ENCODE measurements at places on chromosomes 7 and 10.

GRCh38 chr7:47709451-47709850, 127.5 kb upstream of the TNS3 start:
- no peak for DNase-seq

DNA sequence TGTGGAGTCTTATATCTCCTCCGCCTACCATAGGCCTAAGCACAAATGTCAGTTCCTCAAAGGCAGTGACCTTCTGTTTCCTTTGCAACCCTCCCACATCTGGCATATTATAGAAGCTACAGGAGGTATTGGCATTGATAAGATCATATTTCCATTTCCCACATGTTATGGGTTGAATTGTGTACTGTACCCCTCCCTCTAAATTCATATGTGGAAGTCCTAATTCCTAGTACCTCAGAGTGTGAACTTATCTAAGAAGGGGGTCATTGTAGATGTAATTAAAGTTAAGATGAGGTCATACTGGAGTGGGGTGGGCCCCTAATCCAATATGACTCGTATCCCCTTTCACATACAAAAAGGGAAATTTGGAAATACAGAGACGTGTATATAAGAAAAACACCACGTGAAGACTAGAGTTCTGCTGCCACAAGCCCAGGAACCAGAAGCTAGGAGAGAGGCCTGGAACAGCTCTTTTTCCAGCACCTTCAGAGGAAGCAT, 6.1 kb upstream of the LAMB4 start:
- DNase-seq: no peak

DNA sequence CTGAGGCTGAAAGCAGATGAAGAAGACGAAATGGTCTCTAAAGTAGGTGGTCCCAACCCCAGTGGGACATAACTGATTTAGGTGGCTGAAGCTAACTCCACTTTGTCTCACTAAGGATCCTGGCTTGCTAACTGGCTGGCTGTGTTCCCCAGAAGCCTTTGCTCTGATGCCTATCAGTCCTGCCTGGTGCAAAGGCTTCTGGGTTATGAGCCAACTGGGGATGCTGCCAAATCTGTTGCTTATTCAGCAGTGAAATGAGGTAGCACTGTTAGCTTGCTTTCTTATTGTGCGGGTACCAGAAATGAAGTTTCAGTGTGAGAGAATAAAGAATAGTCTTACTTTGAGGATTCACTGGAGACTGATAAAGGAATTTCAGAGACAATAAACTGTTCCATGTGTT, 18.1 kb downstream of the PRKG1 start:
- DNase-seq: no peak

- DNase-seq: no peak
Measured at GRCh38 chr10:95697429-95697828, 3.7 kb upstream of the TCTN3 start.

GRCh38 chr7:130950054-130950453, 216.0 kb upstream of the KLF14 start:
- no peak for DNase-seq

- DNase-seq: no peak
Measured at GRCh38 chr10:29472301-29473086, 162.3 kb downstream of the SVIL start.

- DNase-seq: no peak
Measured at GRCh38 chr7:129150199-129150996, 5.9 kb downstream of the TSPAN33 start.

- no peak for DNase-seq
Measured at GRCh38 chr7:131226514-131226865, 101.2 kb upstream of the MKLN1 start.

All from CD4-positive, alpha-beta memory T cell (primary cell).